Brain pericyte (primary cell): ENCODE measurements at places on chromosomes 6 and 20.

- no peak for DNase-seq
Measured at GRCh38 chr20:59735486-59735885, 131.1 kb downstream of the PHACTR3 start.

- DNase-seq, result no peak
Measured at GRCh38 chr20:1946762-1947534, 46.9 kb downstream of the PDYN start.

GRCh38 chr20:37841971-37842370 is 61.0 kb upstream of the VSTM2L start:
- no peak for DNase-seq

- DNase-seq, result no peak
Measured at GRCh38 chr6:77403424-77403823, 59.9 kb downstream of the HTR1B start.

DNA sequence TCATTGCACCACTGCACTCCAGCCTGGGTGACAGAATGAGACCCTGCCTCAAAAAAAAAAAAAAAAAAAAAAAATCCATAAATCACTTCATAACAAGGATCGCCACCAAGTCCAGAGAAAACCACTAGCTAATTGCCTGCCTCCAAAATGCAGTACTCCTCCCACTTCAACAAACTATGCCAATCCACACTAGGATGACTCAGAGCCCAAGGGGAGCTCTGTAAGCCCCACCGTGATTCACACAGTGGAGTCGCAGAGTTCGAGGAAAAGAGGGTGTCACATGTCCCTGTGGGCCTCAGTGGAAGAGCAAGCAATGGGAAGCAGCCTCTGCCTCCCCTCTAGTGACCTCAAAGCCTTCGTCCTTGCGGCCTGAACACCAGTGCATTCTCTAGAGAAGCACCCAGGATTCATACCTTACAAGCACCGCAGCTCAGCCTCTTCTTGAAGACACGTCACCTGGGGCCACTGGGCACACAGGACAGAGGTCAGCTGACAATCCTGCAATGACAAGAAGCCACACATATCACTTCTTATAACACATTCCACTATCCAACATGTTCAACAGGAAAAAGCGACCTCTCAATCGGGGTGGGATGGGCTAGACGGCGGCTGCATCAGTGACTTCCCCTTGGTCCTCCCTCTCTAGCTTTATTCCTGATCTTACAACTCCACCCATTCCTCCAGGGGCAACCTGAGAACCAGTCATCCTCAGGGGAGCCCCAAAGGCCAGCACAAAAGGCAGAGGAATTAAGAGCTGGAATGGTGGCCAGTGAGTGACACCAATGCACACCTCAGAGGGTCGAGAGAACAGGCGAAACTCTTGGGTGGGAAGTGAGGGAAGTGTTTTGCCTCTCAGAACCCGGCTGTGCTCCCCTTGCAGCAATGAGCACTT is 8.9 kb downstream of the SNHG17 start:
- no peak for DNase-seq

- no peak for DNase-seq
Measured at GRCh38 chr6:142867988-142868812, 76.8 kb downstream of the HIVEP2 start.

GRCh38 chr20:16390991-16391390 is 182.3 kb downstream of the KIF16B start:
- DNase-seq, result no peak
